ENCODE measurements at places on chromosomes 11 and 22.
A peak's percentile ranks its signal among the peaks of the same experiment; 100 is the strongest.

- no peak for DNase-seq
Observed at GRCh38 chr22:45942344-45942743, 34.6 kb downstream of the WNT7B start.

- no peak for DNase-seq
Observed at GRCh38 chr11:121340032-121340580, 47.5 kb downstream of the SC5D start.

DNA sequence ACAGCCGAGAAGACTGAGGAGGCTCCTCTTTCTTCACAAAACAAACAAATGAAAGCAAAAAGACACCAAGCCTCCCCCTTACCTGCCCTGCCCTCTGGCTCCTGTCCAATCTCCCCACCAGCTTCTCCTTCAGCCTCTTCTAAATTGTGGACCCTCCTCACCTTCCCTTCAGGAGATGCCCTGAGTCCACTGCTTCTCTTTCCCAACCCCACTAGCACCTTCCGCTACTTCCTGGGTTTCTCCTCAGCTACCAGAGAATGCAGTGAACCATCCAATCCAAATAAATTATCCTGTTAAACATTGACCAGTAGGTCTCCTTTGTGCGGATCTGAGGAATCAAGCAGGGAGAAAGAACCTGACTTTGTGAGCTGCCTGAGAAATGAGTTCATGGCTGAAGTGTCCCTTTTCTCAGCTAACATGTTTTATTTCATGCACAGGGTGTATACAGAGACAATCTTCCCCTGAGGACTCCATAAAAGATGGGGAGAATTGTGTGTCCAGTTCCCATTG lies 63.2 kb upstream of the VPREB1 start:
- peak; percentile 5 for DNase-seq

DNA sequence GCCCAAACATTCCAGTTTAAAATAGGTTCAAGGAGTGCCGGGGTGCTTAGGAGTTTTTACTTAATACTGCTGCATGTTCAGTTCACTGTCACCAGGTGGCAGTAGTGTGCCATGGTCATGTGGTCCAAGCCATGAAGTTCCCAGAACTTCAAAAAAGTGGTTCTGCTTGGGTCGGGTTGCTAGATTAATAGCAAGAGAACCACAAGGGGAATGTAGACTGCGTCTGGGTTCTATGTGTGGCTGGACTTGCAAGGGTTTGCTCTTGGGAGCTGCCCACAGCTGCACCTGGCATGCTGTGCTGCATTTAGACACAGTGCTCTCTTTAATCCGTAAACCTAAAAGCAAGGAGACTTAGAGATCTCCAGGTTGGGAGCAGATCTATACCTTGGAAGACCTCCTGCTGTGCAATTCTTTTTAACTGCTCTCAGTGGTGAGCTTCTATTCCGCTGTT lies 6.5 kb upstream of the SPON1 start:
- peak; percentile 25 for DNase-seq

GRCh38 chr11:6206456-6207180 lies 1.3 kb downstream of the C11orf42 start:
- DNase-seq = no peak

DNA sequence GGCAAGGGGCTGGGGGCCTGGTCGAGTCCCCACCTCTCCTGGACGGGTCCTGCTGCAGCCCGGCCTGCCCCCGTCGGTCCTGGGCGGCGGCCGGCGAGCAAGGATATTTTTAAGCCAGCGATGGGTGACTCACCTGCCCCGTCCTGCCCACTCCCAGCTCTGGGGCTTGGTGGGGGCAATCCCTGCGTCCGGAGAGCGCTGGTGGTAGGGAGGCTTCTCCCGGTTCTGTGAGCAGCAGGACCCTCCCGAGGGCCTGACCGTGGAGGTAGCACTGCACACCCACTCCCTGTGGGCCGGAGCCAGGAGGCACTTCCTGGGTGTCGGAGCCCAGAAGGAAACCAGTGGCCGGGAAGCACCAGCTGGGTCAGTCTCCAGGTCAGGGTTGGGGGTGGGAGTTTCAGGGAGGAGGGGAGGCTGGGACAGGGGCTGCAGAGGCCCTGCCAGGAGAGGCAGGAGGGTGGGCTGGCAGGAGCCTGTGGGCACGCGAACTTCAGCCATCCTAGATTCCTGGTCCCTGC lies 467 bp downstream of the EPS8L2 start:
- DNase-seq = no peak

DNA sequence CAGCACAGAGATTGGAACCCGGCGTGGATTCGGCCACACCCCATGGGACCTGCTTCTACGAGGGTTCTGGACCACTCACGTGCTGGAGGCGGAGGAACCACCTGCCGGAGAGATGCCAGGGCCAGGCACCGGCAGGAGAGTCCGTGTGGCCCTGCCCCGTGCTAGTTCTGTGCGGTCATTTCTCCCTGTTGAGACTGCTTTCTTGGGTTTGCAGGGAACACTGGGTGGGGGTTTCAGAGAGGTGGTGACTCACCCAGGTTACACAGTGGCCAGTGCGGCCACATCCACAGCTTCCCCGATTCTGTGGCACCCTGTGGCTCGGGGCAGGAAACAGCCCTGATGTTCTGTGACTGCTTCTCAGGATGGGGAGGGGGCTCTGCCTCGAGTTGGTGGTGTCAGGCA lies 3.6 kb upstream of the PHLDA2 start:
- DNase-seq = no peak

GRCh38 chr11:23948851-23949250 lies 548.0 kb upstream of the LUZP2 start:
- DNase-seq = no peak
